ENCODE measurements at places on chromosomes 11 and 22.

DNA sequence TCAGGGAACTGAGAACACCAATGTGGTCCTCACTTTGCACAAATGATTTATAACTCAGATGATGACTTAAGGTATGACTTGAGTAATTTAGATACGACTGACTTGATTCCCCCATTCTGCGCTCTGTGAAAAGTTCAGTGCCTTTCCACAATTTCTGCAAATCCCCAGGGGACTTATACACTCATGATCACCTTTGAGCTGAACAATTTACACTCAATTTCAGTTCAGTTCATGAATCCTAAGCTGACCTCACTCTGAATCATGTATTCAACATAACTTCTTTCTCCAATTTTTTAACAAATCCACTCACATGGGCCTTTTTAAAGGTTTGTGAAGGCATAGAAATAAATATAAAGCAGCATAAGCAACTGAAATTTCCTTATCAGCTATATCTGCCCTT is 274.2 kb downstream of the FAM76B start:
- no peak for DNase-seq

DNA sequence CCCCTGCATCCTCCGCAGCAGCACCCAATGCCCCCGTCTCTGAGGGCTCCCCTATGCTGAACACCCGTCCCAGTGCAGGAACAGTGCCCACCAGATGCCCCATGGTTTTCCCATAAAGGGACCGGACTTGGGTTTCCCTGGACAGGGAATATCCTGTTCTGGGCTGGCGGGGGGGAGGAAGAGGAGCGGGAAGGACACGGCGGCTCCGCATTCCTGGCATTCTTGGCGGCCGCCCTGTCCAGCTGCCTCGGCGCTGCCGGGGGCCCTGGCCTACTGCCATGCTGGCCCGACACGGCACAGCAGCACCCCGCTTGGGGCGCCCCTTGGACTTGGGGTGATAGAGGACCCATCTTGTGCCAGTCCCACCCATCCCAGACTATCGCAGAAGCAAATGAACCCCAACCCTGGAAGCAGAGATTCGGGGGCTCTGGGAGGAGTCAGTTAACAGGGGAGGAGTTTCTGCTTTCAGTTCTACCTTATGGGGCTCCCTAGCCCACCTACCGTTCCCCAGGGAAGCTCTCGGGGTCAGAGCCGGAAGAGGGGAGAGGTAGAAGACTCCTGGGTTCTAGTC is 23.7 kb upstream of the CBX7 start:
- DNase-seq = no peak

- no peak for DNase-seq
Measured at GRCh38 chr11:41451011-41451410, 8.4 kb downstream of the LRRC4C start.

DNA sequence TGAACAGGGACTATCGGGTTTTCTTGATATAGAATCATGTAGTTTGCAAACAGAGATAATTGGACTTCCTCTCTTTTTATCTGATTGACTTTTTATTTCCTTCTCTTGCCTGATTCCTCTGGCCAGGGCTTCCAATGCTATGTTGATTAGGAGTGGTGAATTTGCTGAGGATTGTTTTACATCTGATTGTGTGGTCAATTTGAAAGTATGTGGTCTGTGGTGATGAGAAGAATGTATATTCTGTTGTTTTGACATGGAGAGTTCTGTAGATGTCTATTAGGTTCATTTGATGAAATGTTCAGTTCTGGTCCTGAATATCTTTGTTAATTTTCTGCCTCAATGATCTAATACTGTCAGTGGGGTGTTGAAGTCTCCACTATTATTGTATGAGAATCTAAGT is 713.2 kb upstream of the CCDC179 start:
- DNase-seq = no peak

- DNase-seq = no peak
Measured at GRCh38 chr11:97231231-97231630, 841.4 kb downstream of the JRKL start.

GRCh38 chr11:120601536-120601935 is 90.0 kb downstream of the GRIK4 start:
- no peak for DNase-seq

DNA sequence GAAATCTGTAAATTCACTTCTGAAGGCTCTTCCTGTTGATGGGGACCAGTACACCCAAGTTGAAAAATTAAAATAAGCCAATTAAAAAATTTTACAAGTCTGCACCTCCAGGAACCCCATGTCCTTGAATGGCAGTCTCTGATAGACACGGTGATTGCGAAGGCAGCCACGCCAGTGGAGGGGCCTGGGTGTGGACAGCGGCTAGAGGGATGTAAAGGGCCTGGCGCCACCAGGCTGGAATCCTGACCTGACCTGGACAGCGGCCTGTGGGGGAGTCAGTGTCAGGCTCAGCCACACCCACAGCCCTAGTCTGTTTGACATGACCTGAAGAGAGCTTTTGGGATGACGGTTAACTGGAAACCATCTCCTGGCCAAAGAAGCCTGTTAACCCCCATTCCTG is 49.5 kb upstream of the RFPL3 start:
- DNase-seq = no peak

DNA sequence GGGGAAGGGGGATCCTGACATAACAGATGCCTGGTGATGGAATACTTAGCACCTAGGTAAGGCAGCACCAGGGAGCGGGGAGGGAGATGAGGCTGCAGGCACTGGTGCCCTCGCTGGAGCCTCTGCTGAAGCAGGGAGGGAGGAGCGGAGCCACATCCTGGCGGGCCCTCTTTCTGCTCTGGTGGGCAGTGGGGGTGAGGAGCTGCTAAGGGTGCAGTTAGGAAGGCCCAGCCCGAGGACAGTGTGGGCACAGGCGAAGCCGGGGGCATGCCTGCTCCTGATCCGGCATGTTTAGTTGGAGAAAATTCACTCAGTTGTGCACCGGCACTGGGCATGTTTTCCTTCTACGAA is 83.9 kb downstream of the MED15 start:
- DNase-seq = no peak

DNA sequence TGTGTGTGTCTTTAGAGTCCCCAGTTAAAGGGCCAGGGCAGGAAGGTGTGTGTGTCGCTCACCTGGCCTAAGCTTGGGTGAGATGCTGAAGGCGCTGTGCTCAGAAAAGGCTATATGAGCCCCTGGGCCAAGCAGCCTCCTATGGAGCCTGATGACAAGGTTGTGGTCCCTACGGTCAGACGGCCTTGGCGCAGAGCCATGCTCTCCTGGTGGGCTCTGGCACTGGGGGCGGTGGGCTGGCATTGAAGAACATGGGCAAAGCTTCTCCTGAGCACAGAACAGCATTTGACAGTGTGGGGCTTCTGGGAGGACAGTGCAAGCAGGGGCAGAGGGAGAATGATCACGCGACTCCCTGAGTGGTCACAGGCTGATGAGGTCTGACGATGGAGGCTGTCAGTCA is 10.7 kb upstream of the LRRC10B start:
- DNase-seq = no peak

DNA sequence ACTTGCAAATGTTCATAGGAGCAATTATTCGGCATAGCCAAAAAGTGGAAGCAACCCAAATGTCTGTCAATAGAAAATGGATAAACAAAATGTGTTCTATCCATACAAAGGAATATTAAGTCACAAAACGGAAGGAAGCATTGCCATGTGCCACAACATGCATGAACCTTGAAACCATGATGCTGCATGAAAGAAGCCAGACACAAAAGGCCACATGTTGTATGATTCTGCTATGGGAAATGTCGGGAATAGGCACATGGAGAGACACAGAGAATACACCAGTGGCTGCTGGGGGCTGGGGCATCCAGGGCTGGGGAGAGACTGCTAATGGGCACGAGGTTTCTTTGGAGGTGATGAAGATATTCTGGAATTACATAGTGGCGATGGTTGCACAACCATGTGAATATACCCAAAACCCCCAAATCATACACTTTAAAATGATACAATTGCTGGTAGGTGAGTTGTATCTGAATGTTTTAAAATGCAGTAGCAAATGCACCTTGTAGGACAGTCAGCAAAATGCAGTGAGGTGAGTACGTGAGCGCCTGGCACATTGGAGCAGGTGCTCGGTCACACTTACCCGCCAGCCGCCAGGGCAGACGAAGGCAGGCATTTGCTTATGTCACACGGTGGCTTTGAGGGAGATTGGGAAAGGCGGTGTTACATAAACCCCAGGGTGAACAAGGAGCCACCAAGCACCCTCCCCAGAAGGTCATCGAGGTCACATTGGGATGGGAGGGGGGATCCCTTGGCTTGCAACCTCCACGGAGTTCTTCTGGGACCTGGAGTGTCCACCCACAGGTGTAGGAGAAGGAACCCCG is 6.3 kb upstream of the OSM start:
- no peak for DNase-seq

- DNase-seq = no peak
Measured at GRCh38 chr11:132427611-132428010, 1057.2 kb downstream of the NTM start.
